Eye (tissue), 1 donor: ENCODE measurements at places on chromosomes 3 and 15.

- peak; percentile 71 for DNase-seq
Observed at GRCh38 chr15:52289629-52290081, 5.9 kb downstream of the MYO5C start.

- no peak for DNase-seq
Observed at GRCh38 chr15:65730549-65731172, 61.4 kb downstream of the DENND4A start.

DNA sequence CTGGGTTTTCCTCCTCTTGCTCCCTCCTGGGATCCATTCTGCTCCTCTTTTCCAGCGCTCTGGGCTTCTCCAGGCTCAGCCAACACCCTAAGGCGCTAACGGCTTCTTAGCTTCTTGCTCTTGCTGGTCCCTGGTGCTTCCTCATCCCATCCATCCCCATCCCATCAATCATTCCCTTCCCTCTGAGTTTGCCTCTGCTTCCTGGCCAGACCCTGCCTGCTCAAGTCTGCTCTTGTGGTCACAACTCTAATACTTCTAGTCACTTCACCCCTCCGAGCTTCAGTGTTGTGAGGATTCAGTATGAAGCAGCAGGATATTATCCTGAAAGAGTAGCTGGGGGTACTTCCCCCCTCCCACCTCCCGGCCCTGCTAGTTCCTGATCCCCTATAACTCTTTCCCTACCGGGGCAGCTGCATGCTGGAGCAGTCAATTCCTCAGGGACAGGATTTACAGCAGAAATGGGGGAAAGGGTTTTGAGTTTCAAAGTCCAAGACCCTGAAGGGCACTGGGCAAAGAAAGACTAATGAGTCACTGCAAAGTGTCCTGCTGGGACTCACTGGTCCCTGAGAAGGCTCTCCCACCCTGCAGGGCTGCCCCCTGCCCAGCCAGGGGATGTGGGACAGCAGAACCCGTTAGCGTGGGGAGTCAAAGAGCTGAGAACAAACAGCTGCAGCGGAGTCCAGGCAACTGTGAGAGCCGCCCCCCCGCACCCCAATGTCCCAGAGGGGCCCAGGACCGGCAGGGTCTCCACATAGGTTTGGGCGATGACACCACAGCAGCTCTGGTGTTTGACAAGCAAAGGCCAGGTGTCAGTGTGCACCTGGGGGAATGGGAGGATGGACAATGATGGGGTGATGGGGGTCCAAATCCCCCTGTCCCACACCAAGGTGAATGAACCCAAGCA is 2.3 kb upstream of the SYNM start:
- DNase-seq = no peak

DNA sequence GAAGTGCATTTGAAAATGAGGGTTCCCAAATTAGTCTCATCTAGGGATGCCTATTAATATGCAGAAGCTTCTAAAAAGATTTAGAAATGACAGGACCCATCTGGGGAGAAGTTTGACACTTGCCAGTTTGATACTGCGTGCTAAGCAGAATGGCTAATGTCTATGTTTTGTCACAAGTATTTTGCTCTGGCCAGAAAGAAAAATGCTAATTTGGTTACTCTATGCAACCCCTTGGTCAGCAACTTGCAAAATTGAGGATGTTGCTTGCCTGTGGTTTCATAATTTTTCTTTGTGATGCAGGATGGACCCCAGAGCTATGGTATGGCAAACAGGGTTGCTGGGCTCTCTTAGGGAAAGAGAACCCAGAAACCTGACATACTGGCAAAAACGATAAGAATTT is 148.2 kb downstream of the FMN1 start:
- DNase-seq = no peak

- DNase-seq = peak; percentile 73
Observed at GRCh38 chr3:129001806-129002572, 885 bp downstream of the EFCC1 start.
